Right atrium auricular region (tissue), 2 donors: ENCODE measurements at places on chromosomes 6 and 20. TPM values are rescaled to one million over a fixed set of nuclear protein-coding genes. Genes with fewer than 3 reads are reported as not detected.

Gene RAD21L1
- not detected for total RNA-seq

DNA sequence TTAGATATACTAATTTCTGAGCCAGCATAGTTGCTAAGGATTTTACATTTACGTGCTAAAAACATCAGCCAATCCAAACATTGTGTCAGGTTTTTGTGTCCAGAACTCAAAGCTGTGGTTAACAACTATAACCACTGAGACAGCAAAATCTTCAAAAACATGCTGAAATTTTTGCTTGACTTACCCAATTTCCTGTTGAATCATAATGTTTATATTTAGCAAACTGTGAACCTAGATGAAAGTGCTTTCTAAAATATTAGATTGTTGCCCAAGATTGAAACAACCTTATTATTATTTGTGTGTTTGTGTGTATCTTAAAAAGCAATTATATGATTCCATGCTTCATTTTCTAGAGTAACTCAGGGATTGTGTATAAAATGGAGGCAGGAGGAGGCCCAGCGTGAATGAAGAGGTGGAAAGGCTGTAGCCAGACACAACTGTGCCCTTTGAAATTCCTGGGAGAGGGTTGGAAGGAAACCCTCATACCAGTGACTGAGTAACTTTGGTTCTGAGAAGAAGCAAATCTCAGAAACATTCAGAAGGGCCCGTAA lies 48.0 kb downstream of the ARMC2 start:
- no peak for DNase-seq

Gene DEK
- total RNA-seq, result 94.7 TPM

- no peak for DNase-seq
These were observed 30.8 kb upstream of the FKBP1A start for GRCh38 chr20:1423625-1424106.

DNA sequence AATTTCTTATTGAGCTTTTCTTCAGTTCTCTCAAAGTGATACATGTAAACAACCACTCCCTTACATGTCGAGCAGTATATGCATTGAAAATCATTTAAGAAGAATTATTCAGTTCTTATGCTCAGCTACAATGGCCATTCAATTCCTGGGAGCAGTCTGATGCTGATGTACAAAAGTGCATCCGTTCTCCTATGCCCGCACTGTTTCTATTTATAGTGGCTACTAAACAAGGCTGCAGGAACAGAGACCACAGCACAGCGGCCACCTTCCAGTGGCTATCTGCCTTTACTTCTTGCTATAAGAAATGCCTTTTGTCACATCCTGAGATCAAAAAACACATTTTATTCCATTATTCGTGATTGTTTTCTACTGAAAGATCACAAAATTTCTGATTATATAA lies 82.2 kb downstream of the FHL5 start:
- no peak for DNase-seq

Gene PTPRK
- total RNA-seq, result 36.4 TPM

GRCh38 chr20:25539742-25540672 lies 45.3 kb downstream of the NINL start:
- DNase-seq, result no peak

DNA sequence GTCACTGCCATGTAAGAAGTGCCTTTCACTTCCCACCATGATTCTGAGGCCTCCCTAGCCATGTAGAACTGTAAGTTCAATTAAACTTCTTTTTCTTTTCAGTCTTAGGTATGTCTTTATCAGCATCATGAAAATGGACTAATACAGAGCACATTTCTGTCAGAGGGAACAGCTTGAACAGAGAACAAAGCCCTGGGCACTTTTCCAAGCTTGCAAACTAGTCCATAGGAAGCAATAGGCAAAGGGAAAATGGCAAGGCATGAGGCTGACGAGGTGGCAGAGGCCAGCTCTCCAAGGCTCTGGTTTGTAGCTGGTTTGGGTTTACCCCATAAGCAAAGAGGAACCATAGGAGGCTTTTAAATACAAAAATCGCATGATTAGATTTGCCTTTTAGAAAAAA lies 185.1 kb upstream of the HDDC2 start:
- DNase-seq, result no peak
